AG04450 (cell line): ENCODE measurements at places on chromosomes 4 and X. TPM values are rescaled to one million over a fixed set of nuclear protein-coding genes. Genes with fewer than 3 reads are reported as not detected.
A peak's percentile ranks its signal among the peaks of the same experiment; 100 is the strongest.

- no peak for DNase-seq
Measured at GRCh38 chr4:55904576-55904975, 44.2 kb upstream of the CEP135 start.

- no peak for DNase-seq
Measured at GRCh38 chr4:140149846-140150635, 3.9 kb downstream of the MAML3 start.

DNA sequence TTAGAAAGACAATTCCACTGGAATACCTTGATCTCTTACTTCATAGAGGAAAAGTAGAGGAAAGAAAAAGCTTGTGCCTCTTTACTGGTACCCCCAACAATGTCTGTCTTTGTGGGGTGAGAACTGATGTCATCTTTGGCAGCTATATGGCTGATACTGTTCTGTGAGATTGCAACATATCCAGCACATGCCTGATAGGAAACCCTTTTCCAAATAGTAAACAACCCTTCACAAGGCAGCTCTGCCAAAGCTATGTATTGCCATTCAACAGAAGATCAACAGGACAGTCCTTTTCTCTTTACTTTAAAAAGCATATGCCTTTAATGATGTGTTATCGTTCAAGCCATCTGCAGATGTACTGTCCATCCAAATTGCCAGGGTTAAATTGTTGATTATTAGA, 105.9 kb downstream of the IL1RAPL1 start:
- DNase-seq: no peak

GRCh38 chr4:125832161-125832560, 517.4 kb downstream of the FAT4 start:
- DNase-seq: no peak

GRCh38 chr4:172786039-172786792, 382.4 kb upstream of the GALNT7 start:
- DNase-seq: no peak

DNA sequence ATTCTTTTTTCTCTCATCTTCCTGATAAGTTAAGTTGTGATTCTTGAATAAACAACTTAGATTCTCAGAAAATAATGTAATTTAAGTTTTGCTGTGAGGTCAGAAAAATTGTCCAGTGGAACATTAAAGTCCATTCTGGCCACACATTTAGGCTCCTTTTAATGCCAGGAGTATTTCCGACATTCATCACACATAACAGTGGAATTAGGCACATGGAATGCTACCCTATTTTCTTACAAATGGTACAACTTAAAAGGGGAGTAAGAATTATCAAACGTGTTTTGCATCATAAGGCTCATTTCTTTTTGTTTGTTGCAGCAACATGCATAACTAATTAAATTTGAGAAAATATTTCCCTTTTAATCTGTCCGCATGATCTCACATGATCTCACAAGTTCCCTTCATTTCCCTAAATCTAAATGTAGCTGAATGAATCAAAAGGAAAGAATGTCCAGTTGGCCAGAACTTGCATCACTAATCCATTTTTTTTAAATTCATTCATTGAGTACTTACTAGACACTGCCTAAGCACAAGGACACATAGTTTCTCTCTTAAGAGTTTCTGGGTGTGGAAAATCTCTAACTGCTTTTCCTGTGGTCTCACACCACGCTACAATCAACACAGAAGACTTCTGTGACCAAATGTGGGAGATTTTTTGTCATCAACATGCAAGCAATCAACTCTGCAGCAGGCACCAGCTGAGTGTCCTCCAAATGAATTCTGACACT, 22.0 kb downstream of the SPARCL1 start:
- peak; percentile 41 for DNase-seq

DNA sequence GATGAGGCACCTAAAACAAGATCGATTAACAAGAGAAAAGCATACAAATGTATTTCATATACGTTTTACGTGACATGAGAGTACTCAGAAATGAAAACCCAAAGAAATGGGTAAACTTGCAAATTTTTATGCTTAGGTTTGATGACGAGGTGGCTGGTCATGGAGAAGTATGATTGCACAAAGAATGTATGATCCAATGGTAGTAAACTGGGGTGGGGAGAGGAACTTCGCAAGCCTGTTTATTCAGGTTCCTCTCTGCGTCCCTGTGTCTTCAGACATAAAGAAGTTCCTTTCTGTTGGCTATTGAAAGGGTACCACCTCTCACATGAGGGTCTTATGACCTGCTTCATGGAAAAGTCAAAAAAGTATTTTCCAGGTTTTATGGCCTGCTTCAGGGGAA, 309.2 kb downstream of the BCOR start:
- no peak for DNase-seq

DNA sequence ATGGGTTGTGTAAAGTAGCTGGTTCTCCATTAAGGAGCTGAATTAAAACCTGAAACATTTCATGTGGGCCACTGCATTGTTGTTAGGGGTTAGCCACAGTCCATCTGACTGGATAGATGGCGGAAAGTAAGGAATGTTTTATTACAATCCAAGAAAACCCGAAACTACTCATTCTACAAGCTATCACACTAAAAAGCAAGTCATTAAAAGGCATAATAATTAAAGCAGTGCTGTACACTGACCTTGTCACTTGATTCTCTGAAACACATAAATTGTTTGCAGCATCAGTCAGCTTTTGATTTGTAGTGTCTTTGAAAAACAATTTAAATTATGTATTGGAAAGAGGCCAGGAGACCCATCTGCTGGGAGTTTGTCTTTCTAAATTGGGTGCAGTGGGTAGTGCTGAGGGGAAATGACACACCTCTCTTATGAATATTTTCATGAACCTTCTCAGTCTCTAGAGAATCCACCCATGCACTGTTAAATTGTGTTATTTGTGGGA, 75.7 kb upstream of the ANK2 start:
- no peak for DNase-seq

DNA sequence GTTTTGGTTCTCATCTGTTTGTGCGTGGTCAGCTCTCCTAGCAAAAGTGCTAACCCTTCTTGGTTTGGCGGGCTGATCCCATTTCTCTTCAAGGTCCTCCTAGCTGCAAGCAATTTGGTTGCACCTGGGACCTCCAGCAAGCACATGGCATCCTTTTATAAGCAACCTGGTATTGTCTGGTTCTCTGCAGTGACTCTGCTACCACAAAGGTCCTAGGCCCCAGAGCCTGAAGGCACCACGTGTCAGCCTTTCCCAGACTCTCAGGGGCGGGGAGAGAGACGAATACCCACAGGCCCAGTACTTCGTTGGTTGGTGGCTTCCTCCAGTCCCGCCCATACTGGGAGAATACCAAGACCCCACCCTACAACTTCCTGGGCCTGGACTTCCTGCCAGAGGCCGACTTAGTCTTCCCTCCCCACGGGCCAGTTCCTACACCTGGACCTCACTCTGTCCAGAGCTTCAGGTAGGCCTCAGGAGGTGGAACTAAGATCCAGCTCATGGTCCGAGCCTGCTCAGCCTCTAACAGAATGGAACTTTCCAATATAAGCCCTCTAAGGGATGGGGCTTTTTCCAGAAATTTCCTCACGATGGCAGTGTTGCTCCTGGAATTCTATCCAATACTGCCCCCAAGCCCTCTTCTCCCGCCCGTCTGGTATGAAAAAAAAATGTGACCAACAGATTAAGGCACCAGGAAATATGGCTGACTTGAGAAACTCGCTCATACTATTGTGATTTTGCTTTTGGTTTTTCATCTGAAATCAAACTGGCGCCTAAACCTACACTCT, 192.5 kb upstream of the STK26 start:
- no peak for DNase-seq

The POLA1 gene
- 2.2 TPM in 2 replicates for polyA plus RNA-seq

The CENPVL2 gene
- not detected in 2 replicates for polyA plus RNA-seq

The PAK3 gene
- 0.51 and 0.66 TPM in 2 replicates for polyA plus RNA-seq

The PALLD gene
- polyA plus RNA-seq: 159 and 214 TPM in 2 replicates

The TMPRSS11E gene
- polyA plus RNA-seq: not detected in 2 replicates

The BEX3 gene
- polyA plus RNA-seq: 644 and 772 TPM in 2 replicates

The GABRG1 gene
- not detected in 2 replicates for polyA plus RNA-seq
